ENCODE measurements at places on chromosomes 16 and 17. TPM values are rescaled to one million over a fixed set of nuclear protein-coding genes. Genes with fewer than 3 reads are reported as not detected.

ABI3 gene
- 23.8 TPM for total RNA-seq

NXN gene
- total RNA-seq: 33.8 TPM

CCL16 gene
- total RNA-seq: not detected

MYL4 gene
- 1.3 TPM for total RNA-seq

CEMP1 gene
- total RNA-seq: 1.1 TPM

SMYD4 gene
- total RNA-seq: 16.6 TPM

AOC3 gene
- total RNA-seq: 155 TPM

NPIPB8 gene
- 0.38 TPM for total RNA-seq

TBC1D26 gene
- total RNA-seq: not detected

GUCY2D gene
- 1.1 TPM for total RNA-seq

DNA sequence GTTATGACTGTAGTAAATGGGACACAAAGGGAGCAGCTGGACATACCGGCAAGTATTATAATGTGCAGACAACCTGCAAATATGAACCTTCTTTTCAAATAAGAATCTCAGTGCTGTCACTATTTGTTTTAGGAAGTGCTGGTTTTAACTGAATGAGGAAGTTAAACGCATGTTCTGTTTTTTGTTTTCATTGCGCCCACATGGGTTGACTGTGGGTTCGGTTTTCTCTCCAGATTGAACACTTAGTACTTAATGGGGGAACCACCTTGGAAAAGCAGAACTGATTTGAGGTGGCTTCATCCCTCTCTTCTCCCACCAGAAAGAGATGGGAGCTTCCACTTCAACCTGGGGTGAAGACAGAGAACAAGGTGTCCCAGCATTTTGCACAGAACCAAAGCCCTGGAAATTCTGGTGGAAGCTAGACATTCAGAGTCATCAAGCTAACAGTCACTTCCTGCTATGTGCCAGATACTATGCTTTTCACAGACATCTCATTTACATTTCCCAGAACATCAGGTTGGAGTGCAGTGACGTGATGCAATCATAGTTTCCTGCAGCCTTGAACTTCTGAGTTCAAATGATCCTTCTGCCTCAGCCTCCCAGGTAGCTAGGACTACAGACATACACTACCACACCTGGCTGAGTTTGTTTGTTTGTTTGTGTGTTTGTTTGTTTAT is 149.8 kb downstream of the CDH13 start:
- H3K27me3 ChIP-seq: no peaks in the 10 kb centered on the region
- DNase-seq: no peak
- H3K4me3 ChIP-seq: no peak overlapping the region
- no peaks in the 10 kb centered on the region for H3K4me1 ChIP-seq

- no peak overlapping the region for H3K27ac ChIP-seq
- H3K4me3 ChIP-seq: no peak overlapping the region
- no peaks in the 10 kb centered on the region for H3K36me3 ChIP-seq
These were observed 187.7 kb upstream of the CPHXL start for GRCh38 chr16:75913958-75914357.

DNA sequence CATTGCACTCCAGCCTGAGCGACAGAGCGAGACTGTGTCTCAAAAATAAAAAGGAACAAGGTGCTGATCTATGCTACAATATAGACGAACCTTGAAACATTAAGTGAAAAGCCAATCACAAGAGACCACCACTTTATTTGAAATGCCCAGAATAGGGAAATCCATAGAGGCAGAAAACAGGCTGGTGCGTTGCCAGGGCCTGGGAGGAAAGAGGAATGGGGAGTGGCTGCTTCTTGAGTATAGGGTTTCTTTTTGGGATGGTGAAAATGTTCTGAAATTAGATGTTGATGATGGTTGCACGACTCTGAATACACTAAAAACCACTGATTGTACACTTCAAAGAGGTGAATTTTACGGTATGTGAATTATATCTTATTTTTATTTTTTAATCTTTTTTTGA is 20.3 kb upstream of the GLIS2 start:
- DNase-seq: no peak
- no peaks in the 10 kb centered on the region for H3K36me3 ChIP-seq
- H3K27ac ChIP-seq: no peak overlapping the region
- H3K27me3 ChIP-seq: no peaks in the 10 kb centered on the region
- H3K4me1 ChIP-seq: peaks cover 36% of the 10 kb centered on the region

GRCh38 chr17:3914312-3914670 is 2.0 kb downstream of the P2RX1 start:
- H3K4me1 ChIP-seq: peaks cover 62% of the 10 kb centered on the region
- no peak for DNase-seq
- no peaks in the 10 kb centered on the region for H3K27me3 ChIP-seq
- peak overlapping the region; percentile 37 for H3K4me3 ChIP-seq
- peak overlapping the region; percentile 91 for H3K27ac ChIP-seq

- no peak overlapping the region for H3K4me3 ChIP-seq
- no peak overlapping the region for H3K27ac ChIP-seq
- peaks cover 20% of the 10 kb centered on the region for H3K27me3 ChIP-seq
- H3K36me3 ChIP-seq: no peaks in the 10 kb centered on the region
- DNase-seq: no peak
These were observed 279.8 kb upstream of the EEF2KMT start for GRCh38 chr16:5377280-5377898.

- H3K4me1 ChIP-seq: no peaks in the 10 kb centered on the region
- H3K27me3 ChIP-seq: no peaks in the 10 kb centered on the region
- no peak overlapping the region for H3K27ac ChIP-seq
- no peaks in the 10 kb centered on the region for H3K36me3 ChIP-seq
These were observed 124.9 kb upstream of the HSBP1 start for GRCh38 chr16:83682868-83683235.

DNA sequence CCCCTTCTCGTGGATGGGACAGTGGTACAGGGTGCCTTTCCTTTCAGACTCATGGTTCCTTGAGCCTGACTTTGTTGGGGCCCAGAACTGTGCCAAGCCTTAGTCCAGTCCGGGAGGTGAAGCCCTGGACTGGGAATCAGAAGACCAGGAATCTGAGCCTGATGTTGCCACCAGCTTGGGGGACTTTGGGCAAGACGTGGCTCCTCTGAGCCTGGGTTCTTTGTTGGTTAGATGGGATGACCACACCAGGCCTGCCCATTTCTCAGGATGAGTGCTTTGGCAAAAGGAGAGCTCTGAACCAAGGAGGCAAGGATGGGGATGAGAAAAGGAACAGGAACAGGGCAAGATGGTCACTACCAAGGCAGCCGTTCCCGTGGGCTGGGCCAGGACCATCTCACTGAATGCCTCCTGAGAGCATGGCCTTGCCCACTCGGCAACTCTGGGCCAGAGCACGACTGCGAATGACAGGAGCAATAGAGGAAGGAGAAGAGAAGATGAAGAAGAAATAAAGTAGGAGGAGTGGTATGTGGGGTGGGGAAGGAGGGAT is 32.5 kb downstream of the PITPNM3 start:
- no peaks in the 10 kb centered on the region for H3K4me1 ChIP-seq
- H3K27ac ChIP-seq: no peak overlapping the region
- DNase-seq: no peak
- H3K36me3 ChIP-seq: no peaks in the 10 kb centered on the region

- no peaks in the 10 kb centered on the region for H3K27me3 ChIP-seq
- H3K4me3 ChIP-seq: no peak overlapping the region
- no peaks in the 10 kb centered on the region for H3K36me3 ChIP-seq
- no peak overlapping the region for H3K27ac ChIP-seq
These were observed 956.1 kb upstream of the GOT2 start for GRCh38 chr16:59690216-59690615.

DNA sequence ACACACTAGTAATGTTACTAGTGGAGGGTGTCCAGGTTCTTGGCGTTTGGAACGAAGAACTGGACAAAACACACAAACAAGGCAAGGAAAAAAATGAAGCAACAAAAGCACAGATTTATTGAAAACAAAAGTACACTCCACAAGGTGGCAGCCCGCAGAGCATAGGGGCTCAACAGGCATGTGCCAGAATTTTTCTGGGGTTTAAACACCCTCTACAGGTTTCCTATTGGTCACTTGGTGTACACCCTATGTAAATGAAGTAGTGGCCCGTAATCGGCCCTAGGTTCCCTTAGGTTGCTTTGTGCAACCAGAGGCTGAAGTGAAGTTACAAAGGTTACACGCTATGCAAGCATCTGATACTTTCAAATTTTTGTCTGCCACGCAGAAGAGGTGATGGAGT is 8.1 kb downstream of the OR2C1 start:
- no peaks in the 10 kb centered on the region for H3K36me3 ChIP-seq
- DNase-seq: no peak
- no peak overlapping the region for H3K27ac ChIP-seq

- no peaks in the 10 kb centered on the region for H3K27me3 ChIP-seq
- H3K4me3 ChIP-seq: no peak overlapping the region
- H3K4me1 ChIP-seq: peaks cover 14% of the 10 kb centered on the region
- H3K27ac ChIP-seq: peak overlapping the region; percentile 33
These were observed 4.3 kb downstream of the CAMKK1 start for GRCh38 chr17:3888343-3889171.

DNA sequence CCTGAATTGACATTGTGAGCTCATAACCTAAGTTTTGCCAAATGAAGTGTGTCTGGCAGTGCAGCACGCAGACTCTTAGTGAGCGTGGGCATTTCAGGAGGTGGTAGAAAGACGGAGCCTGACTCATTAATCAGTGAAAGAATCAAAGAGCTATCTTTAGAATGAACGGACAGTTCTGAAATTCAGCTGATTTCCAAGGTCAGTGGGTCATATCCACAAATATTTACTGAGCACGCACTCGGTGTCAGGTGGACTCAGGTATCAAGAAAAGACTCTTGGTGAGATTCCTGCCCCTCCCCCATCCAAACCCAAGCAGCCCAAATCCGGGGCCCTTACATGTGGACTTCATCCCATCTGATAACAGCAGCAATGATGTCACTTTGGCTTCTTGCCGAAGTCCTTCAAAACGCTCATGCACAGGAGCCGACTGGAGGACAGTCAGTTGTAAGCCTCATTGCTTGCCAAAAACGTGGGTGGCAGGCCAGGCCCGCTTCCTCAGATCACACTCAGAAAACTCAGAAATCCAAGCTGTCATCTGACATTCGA is 185.8 kb downstream of the HS3ST3A1 start:
- no peaks in the 10 kb centered on the region for H3K36me3 ChIP-seq
- peak overlapping the region; percentile 5 for H3K27ac ChIP-seq
- peaks cover 7% of the 10 kb centered on the region for H3K4me1 ChIP-seq
- H3K4me3 ChIP-seq: no peak overlapping the region
- H3K27me3 ChIP-seq: no peaks in the 10 kb centered on the region

DNA sequence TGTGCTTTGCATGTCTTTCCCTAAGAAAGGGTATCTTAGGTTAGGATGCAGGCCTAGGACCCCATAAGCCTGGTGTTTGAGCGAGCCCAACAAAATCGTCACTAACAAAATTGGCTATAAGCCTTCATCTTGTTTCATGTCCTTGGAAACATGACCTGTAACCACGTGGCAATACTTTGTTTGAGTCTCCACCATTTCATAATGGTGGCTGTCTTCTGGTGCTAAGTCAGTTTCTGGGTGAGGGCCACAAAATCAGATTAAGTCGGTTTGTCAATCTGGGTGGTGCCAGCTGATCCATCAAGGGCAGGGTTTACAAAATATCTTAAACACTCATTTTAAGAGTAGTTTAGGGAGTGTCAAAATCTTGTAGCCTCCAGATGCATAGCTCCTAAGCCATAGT is 33.0 kb downstream of the C16orf54 start:
- H3K4me1 ChIP-seq: peaks cover 21% of the 10 kb centered on the region
- no peaks in the 10 kb centered on the region for H3K27me3 ChIP-seq
- no peak for DNase-seq
- no peak overlapping the region for H3K27ac ChIP-seq

- DNase-seq: peak; percentile 37
- H3K4me3 ChIP-seq: no peak overlapping the region
- no peaks in the 10 kb centered on the region for H3K4me1 ChIP-seq
- no peaks in the 10 kb centered on the region for H3K36me3 ChIP-seq
These were observed 19.8 kb upstream of the FAM83G start for GRCh38 chr17:19024101-19025078.

DNA sequence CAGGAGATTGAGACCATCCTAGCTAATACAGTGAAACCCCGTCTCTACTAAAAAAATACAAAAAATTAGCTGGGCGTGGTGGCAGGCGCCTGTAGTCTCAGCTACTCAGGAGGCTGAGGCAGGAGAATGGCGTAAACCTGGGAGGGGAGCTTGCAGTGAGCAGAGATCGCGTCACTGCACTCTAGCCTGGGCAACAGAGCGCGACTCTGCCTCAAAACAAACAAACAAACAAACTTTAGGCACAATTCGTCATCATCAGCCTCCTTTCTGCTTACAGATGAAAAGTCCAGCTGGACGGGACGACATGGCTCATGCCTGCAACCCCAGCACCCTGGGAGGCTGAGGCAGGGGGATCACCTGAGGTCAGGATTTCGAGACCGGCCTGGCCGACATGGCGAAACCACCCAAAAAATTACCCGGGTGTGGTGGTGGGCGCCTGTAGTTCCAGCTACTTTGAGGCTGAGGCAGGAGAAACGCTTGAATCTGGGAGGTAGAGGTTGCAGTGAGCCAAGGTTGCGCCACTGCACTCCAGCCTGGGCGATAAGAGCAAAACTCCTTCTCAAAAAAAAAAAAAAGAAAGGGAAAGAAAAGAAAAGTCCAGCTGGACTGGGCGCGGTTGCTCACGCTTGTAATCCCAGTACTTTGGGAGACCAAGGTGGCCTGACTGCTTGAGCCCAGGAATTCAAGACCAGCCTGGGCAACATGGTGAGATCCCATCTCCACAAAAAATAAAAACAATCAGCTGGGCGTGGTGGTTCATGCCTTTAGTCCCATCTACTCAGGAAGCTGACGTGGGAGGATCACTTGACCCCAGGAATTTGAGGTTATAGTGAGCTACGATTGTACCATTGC is 1.5 kb upstream of the SPIRE2 start:
- H3K27me3 ChIP-seq: no peaks in the 10 kb centered on the region
- no peak overlapping the region for H3K4me3 ChIP-seq
- no peak overlapping the region for H3K27ac ChIP-seq

GRCh38 chr17:33732116-33732515 is 439.0 kb upstream of the ASIC2 start:
- no peaks in the 10 kb centered on the region for H3K4me1 ChIP-seq
- H3K36me3 ChIP-seq: no peaks in the 10 kb centered on the region
- no peaks in the 10 kb centered on the region for H3K27me3 ChIP-seq
- H3K4me3 ChIP-seq: no peak overlapping the region
- DNase-seq: no peak

DNA sequence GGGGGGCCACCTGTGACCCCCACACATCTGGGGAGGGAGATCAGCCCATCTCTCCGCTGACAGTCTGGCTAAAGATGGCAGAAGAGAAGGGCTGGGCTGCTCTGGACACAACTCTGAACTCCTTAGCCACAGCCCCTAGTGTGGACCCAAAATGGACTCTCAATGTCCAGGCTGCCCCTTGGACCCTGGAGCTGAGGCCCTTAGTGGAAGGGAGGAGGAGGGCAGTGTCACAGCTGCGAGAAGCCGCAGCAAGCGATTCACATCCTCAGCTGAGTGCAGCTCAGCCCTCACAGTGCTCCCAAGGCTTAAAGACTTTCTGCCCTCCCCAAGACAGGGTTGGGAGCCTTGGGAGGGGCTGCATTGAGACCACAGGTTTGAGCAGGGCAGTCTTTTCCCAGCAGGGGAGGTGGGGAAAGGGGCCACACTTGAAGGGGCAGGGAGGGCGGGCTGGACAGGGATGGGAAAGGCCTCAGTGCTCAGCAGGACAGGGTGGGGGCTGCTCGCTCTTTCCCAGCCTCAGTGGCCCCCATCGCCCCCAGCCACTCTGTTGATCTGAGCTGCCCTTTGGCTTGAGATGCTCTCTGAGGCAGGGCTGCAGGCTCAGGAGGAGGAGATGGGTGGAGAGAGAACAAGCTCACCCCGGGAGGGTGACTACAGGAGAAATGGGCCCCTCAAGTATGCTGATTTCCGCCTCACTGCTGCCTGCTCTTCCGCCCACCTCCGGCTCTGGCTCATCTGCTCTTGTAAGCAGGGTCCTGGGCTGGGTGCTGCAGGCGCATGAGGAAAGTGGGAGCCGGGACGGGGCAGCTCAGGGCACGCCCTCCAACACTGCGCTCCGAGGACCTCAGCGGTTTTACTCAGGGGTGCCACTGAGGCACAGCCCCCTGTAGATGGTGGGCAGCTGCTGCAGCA is 50.9 kb upstream of the MTSS2 start:
- H3K36me3 ChIP-seq: no peaks in the 10 kb centered on the region
- peak overlapping the region; percentile 61 for H3K27ac ChIP-seq
- H3K4me1 ChIP-seq: peaks cover 27% of the 10 kb centered on the region
- H3K27me3 ChIP-seq: no peaks in the 10 kb centered on the region
- DNase-seq: no peak

Data from left lung (tissue), 14 donors.